ENCODE measurements at places on chromosomes 2 and 18. TPM values are rescaled to one million over a fixed set of nuclear protein-coding genes. Genes with fewer than 3 reads are reported as not detected.

Gene PROC
- total RNA-seq = 2.7 TPM

Gene MEP1B
- total RNA-seq = 0.16 TPM

Gene GPR55
- 0.35 TPM for total RNA-seq

Gene KCNE4
- total RNA-seq = 22.7 TPM

Gene PREPL
- 153 TPM for total RNA-seq

Gene CFAP210
- total RNA-seq = 3.1 TPM

Gene ADAM23
- total RNA-seq = 25.1 TPM

Gene ANKRD29
- 0.88 TPM for total RNA-seq

Gene SCTR
- total RNA-seq = not detected

Gene SLC9A2
- 3.3 TPM for total RNA-seq

Gene LCT
- 0.11 TPM for total RNA-seq

Gene ACAA2
- total RNA-seq = 51.1 TPM

Gene ADRA2B
- total RNA-seq = 0.11 TPM

Gene HRH4
- total RNA-seq = 0.14 TPM

Gene MOGAT1
- not detected for total RNA-seq

Gene NTSR2
- not detected for total RNA-seq

Gene SNORC
- total RNA-seq = 1.1 TPM

Gene MAPK4
- 12.4 TPM for total RNA-seq

Gene MBP
- 3.9 TPM for total RNA-seq

Gene ST8SIA5
- 2.8 TPM for total RNA-seq

Gene PCARE
- total RNA-seq = 0.78 TPM

Gene PAIP2B
- 11.0 TPM for total RNA-seq

Gene CD302
- total RNA-seq = 19.1 TPM

Gene CCDC102B
- 13.3 TPM for total RNA-seq

Gene HNRNPA3
- 159 TPM for total RNA-seq

Gene MYOM1
- 4.4 TPM for total RNA-seq

Gene NOSTRIN
- total RNA-seq = 1.1 TPM

Gene DHRS9
- 0.09 TPM for total RNA-seq

Gene ELOA2
- total RNA-seq = 1.4 TPM

Gene NDUFV2
- 135 TPM for total RNA-seq

Gene ZBTB7C
- total RNA-seq = 11.2 TPM

Gene PRLH
- not detected for total RNA-seq

Gene LOXHD1
- total RNA-seq = not detected

Gene CHRNG
- 0.69 TPM for total RNA-seq

Gene CROCC2
- total RNA-seq = 0.81 TPM

Gene GRB14
- 0.56 TPM for total RNA-seq

Gene LYG2
- total RNA-seq = 0.78 TPM

Gene ZNF396
- 7.8 TPM for total RNA-seq

Gene C2orf80
- total RNA-seq = 1.6 TPM

Gene DNAJC5G
- not detected for total RNA-seq

Gene CFC1
- total RNA-seq = 3.1 TPM

Gene C2orf78
- total RNA-seq = 0.10 TPM

Gene CCDC74B
- total RNA-seq = 13.4 TPM

Gene CRYGD
- 1.2 TPM for total RNA-seq

Gene PARD3B
- 5.8 TPM for total RNA-seq

Gene ALK
- total RNA-seq = 8.8 TPM

Gene B3GNT7
- 1.2 TPM for total RNA-seq

Gene NEU2
- not detected for total RNA-seq

Gene CNDP2
- 120 TPM for total RNA-seq
